Stimulated activated CD8-positive, alpha-beta memory T cell treated with anti-CD3 and anti-CD28 coated beads, Interleukin-4, amount 100 ng/mL, for 1 hour (primary cell): ENCODE measurements at places on chromosomes 16 and 17.

DNA sequence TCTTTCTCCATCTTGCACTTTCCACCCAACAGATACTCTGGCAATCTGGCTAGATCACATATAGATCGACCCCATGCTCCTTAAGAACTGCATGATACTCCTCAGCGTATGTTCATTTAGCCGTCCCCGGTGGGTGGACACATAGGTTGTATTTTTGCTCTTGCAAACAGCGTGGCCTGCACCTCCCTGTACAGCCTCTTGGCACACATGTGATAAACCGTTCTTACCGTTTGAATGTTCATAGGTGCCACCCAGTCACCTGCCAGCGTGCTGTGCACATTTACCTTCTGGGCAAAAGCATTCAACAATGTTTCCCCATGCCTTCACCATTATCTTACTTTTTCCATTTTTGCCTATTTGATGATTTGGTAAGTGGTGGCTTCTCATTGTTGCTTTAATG is 6.2 kb downstream of the TNP2 start:
- DNase-seq = no peak

DNA sequence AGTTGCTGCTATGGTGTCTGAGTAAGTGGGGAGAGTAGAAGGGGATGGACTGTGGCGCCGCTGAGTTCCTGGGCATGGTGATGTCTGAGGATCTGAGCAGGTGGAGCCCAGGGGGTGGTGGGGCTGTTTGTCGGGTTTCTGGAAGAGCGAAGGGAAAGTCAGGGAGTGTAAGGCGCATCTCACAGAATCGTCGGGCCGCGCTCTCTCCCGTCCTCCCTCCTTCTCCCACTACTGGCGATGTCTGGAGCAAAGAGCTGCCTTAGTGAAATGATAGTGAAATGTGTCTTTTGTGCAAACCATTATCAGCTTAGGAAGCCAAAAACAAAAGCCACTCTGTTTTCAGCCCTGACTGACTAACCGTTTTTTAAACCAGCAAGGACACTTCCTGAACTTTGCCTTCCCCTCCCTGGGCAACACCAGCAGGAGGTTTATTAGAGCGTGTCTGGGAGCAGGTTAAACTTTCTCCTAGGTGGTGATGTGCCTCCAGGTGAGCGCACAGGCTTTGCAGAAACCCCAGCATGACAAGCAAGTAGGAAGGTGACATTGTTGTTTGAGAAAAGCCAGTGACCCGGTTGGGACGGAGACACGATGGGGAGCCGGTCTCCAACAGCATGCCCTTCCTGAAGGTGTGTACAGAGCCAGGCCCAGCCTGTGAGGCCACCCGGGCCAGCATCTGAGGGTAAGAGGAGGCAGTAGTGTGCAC is 49.1 kb downstream of the RAB11FIP3 start:
- no peak for DNase-seq

DNA sequence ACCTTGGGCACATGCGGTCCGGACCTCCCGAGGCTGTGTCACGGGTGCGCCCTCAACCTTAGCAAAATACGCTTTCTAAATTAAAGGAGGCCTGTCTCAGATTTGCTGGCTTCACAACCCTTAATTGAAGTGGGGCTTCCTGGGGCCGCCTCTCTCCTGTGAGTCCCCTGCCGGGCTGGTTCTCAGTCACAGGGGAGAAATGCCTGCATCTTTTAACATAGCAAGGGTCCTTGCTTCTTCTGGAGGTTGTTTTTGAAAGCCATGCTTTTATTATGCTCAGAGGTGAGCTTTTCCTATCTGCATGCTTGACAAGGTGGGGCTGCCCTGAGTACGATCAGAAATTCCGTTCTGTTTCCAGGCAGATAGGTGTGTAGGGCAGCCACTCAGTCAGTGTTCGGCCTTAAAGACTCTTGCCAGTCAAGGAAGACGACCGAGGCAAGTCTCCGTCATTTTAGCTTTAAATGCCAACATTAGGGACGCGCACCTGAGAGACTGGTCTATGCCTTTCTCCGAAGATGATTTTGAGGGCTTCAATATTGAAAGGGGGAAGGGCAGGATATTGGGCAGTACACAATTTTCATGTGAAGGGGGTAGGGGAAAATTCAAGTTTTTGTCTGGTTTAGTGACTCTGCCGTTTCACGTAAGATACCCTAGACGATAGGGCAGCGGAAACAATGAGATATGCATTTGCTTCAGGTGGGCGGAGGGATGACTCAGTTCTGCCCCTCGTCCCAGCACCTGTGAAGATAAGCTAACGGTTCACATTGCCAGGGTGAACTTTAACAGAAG is 5.5 kb upstream of the SLC7A5 start:
- peak; percentile 48 for DNase-seq

GRCh38 chr17:77247609-77248008 is 106.8 kb downstream of the SEC14L1 start:
- DNase-seq = no peak

- DNase-seq = no peak
Observed at GRCh38 chr17:20241855-20242254, 225.5 kb downstream of the LGALS9B start.

GRCh38 chr16:87464691-87465300 is 28.0 kb downstream of the ZCCHC14 start:
- no peak for DNase-seq

- DNase-seq = no peak
Observed at GRCh38 chr17:2366747-2367494, 29.6 kb downstream of the SGSM2 start.

GRCh38 chr17:61394630-61395408 is 4.8 kb upstream of the TBX2 start:
- no peak for DNase-seq

- no peak for DNase-seq
Observed at GRCh38 chr17:66778531-66779236, 56.2 kb upstream of the CACNG5 start.
